Natural killer cell (primary cell): ENCODE measurements at places on chromosomes 11 and 22. TPM values are rescaled to one million over a fixed set of nuclear protein-coding genes. Genes with fewer than 3 reads are reported as not detected.
A peak's percentile ranks its signal among the peaks of the same experiment; 100 is the strongest.

FTH1 gene
- total RNA-seq: 1,796 TPM

NXF1 gene
- total RNA-seq: 284 TPM

ZC3H12C gene
- 0.16 TPM for total RNA-seq

FAM111B gene
- total RNA-seq: 1.2 TPM

CNIH2 gene
- total RNA-seq: 6.3 TPM

GRCh38 chr11:124920870-124921609, 2.0 kb downstream of the HEPN1 start:
- peak overlapping the region; percentile 10 for H3K27ac ChIP-seq
- peak; percentile 92 for DNase-seq
- peak overlapping the region; percentile 11 for H3K4me3 ChIP-seq
- no peaks in the 10 kb centered on the region for H3K27me3 ChIP-seq

DNA sequence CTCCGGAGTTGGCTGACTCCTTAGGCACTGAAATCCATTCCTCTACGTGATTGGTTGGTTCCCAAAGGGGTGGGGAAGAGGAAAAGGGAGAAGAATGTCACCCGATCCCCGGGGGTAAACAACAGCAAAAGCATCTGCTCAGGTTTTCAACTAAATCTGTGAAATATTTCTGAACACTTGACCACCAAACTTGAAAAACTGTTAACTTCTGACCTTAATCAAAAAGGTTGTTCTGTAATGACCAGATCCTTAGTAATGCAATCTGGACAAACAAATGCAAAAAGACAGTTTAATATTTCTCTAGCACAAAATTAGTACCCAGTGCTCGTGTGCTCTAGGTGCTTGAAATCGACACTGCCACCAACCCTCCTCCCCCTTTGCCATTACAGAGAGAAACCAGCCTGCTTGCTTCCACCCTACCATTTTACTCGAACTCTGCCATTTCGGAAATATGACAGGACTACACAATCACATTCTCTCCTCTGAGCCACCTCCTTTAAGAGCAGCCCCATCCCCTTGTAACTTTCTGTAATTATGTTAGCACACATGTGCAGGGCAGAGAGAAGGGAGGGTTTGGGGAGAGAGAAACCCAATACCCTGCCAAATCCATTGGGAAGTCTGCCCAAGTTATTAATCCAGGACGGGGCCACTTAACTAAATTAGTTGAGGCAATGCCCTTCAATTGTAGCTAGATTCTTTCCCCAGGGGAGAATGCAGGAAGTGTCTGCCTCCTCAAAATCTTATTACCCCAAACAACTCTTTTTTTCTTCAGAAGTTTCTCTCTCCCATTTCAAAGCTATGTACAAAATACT, 113.8 kb downstream of the RBFOX2 start:
- H3K27me3 ChIP-seq: no peaks in the 10 kb centered on the region
- no peak overlapping the region for H3K27ac ChIP-seq
- no peaks in the 10 kb centered on the region for H3K4me1 ChIP-seq
- peak; percentile 19 for DNase-seq

- no peak for DNase-seq
- peaks cover 32% of the 10 kb centered on the region for H3K4me1 ChIP-seq
These were observed 574 bp downstream of the PRSS23 start for GRCh38 chr11:86800960-86801272.

- H3K4me3 ChIP-seq: no peak overlapping the region
- no peaks in the 10 kb centered on the region for H3K27me3 ChIP-seq
- no peaks in the 10 kb centered on the region for H3K36me3 ChIP-seq
- H3K27ac ChIP-seq: no peak overlapping the region
- DNase-seq: no peak
These were observed 7.3 kb downstream of the ASCL2 start for GRCh38 chr11:2263071-2263565.

- H3K4me3 ChIP-seq: no peak overlapping the region
- no peak for DNase-seq
- H3K27me3 ChIP-seq: no peaks in the 10 kb centered on the region
- H3K27ac ChIP-seq: no peak overlapping the region
These were observed 8.8 kb upstream of the PLA2G3 start for GRCh38 chr22:31148953-31149627.

DNA sequence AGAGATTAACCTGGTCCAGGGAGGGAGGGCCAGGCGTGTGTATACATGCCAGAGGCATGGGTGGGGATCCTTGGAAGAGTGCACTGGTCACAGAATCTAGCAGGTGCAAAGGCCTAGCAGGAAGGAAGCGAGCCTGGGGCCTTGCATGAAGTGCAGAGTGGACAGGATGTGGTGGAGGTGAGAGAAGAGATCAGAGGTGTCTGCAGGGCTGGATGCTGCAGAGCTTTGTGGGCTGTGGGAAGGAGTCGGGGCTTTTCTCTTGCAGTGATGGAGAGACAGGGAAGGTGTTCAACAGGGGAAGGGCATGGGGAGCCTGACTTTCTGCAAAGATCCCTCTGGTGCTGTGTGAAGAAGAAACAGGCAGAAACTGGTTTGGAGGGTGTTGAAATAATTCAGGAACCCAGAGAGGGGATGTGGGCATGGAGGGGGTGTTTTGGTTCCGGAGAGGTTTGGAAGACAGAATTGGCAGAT, 2.5 kb upstream of the TPST2 start:
- H3K4me1 ChIP-seq: peaks cover 80% of the 10 kb centered on the region
- peak; percentile 82 for DNase-seq
- peak overlapping the region; percentile 80 for H3K27ac ChIP-seq
- H3K27me3 ChIP-seq: no peaks in the 10 kb centered on the region
- H3K4me3 ChIP-seq: peak overlapping the region; percentile 9

- no peak for DNase-seq
- no peaks in the 10 kb centered on the region for H3K36me3 ChIP-seq
- H3K27ac ChIP-seq: no peak overlapping the region
- H3K27me3 ChIP-seq: no peaks in the 10 kb centered on the region
These were observed 113.6 kb downstream of the KCNQ1 start for GRCh38 chr11:2558397-2558796.

- no peak overlapping the region for H3K27ac ChIP-seq
- peak; percentile 43 for DNase-seq
- peaks cover 18% of the 10 kb centered on the region for H3K4me1 ChIP-seq
- no peaks in the 10 kb centered on the region for H3K36me3 ChIP-seq
- no peaks in the 10 kb centered on the region for H3K27me3 ChIP-seq
- no peak overlapping the region for H3K4me3 ChIP-seq
These were observed 8.2 kb downstream of the UPB1 start for GRCh38 chr22:24503137-24503842.

DNA sequence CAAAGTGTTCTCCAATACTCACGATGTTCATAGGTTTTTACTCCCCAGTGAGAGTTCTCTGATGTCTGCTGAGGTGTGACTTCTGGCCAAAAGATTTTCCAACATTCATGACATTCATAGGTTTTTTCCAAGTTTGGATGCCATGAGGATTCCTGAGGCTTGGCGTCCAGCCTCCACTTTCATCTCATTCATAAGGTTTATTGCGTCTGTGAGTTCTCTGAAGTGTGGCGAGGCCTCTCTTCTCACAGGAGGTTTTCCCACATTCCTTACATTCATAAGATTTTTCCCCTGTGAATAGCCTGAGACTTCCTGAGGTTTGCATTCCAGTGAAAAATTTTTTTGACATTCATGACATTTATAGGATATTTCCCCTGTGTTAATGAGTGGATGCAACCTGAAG, 1014.1 kb downstream of the LRRC4C start:
- no peaks in the 10 kb centered on the region for H3K27me3 ChIP-seq
- no peak overlapping the region for H3K27ac ChIP-seq
- no peak overlapping the region for H3K4me3 ChIP-seq
- no peaks in the 10 kb centered on the region for H3K36me3 ChIP-seq
- no peak for DNase-seq
